ENCODE measurements at places on chromosomes 16 and 17.

- DNase-seq = no peak
These were observed 2.5 kb upstream of the MRPS23 start for GRCh38 chr17:57852092-57852954.

- DNase-seq = no peak
These were observed 3.6 kb downstream of the RASD1 start for GRCh38 chr17:17492571-17492970.

- DNase-seq = no peak
These were observed 17.0 kb upstream of the NTN1 start for GRCh38 chr17:9004132-9004960.

DNA sequence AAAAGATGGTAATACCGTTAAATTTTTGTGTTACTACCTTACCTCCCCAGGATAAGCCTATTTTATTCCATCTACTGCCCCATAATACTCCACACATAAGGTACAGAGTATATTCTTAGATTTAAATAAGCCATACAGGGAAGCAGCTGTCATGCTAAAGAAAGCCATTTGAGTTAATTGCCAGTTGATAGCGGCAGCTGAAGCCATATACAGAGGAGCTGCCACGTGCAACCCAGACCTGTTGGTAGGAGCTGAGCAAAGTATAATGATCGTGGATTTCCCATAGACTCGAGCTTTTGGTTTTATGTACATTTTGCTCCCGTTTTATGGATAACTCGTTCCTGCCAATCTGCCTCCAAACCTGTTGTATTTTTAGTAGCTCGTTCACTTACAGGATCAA, 12.0 kb downstream of the CPSF4L start:
- no peak for DNase-seq

DNA sequence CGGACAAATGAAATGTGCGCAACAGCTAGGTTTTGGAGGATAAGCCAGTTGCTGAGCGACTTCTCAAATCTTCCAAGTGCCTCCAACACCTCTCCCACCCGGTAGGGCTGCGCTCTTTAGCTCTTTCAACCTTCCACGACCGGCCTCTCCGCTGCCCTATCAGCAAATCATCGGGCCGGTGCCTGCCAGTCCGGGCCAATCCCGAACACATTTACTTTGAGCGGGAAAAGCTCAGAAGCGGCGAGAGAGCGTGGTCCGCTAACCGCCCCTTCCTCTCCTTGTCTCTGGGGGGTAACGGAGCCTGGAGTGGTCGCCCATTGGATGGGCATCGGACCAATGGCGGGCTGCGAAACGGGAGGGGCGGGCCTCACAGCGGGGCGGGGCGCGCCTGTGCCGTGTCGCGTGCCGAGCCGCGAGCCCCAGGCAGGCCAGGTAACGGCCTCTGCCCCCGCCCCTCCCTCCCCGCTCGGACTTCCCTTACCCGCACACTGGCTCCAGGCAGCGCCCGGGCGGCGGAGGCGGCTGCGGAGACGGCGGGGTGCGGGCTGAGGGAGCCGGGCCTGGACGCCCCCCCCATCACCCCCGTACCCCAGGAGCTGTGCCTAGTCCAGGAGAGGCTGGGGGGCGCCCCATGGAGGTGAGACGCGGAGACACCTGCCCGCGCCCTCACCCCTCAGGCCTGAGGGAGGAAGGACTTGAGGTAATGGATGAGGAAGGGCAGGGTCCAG, at the start of gene MEIOC:
Gene MEIOC, plus strand, starts transcription at position 486 of the 728 bp plus-strand sequence. Its CDS starts 146 bp downstream, at position 632.
- DNase-seq = no peak

GRCh38 chr16:35295856-35296255, 1836.4 kb downstream of the TP53TG3F start:
- no peak for DNase-seq

GRCh38 chr16:7055443-7055842, 277.2 kb upstream of the RBFOX1 start:
- DNase-seq = no peak

DNA sequence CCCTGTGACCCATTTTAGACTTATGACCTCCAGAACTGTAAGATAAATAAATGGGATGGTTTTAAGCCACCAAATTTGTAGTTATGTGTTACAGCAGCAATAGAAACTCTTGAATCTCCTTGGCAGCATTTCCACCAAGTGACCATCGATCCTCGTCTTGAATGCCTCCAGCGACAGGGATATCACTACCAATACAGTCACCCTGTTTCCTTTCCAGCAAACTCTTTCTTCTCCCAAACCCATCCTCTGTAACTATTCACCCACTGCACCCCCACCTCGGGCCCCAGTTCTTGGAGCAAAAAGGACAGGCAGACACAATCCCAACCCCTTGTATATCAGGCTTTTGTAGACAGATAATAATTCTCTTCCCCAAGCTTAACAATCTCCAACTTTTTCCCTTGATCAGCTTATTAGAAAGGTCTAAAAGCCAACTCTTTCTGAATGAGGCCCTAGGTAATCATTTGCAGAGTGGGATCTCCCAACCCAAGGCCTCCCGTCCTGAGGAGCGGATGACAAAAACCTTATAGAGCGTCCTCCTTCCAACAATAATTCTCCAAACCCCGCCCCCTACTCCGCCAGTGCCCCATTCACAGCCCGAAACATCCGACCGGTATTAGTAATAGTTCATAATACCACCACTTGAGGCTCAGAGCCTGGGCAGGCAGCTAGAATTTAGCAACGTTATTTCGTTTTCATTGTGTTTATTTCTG, 14.7 kb upstream of the PLLP start:
- no peak for DNase-seq

DNA sequence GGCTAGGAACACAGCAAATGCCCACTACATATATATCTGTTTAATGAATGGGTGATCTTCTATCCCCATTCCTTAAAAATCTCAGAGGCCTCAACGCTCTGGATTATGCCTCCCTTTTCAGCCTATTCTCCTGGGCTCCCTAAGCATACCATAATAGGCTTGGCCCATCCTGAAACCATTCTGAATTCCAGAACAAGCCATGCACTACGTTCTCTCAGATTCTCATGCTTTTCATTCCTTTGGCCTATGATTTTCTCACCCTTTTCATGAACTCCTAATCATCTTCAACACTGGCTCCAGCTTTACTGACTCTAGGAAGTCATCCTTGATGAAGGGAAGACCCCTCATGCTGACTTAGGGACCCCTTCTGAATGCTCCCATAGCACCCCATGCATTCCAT, 71.1 kb downstream of the RPGRIP1L start:
- DNase-seq = no peak
